ENCODE measurements at places on chromosomes 3 and 15. TPM values are rescaled to one million over a fixed set of nuclear protein-coding genes. Genes with fewer than 3 reads are reported as not detected.

GRCh38 chr3:125194061-125194848 lies 18.3 kb downstream of the SLC12A8 start:
- DNase-seq, result no peak

- no peak for DNase-seq
Observed at GRCh38 chr3:160811237-160811548, 55.2 kb downstream of the PPM1L start.

Gene DUOXA2
- not detected for total RNA-seq

Gene MAGI1
- total RNA-seq, result not detected

DNA sequence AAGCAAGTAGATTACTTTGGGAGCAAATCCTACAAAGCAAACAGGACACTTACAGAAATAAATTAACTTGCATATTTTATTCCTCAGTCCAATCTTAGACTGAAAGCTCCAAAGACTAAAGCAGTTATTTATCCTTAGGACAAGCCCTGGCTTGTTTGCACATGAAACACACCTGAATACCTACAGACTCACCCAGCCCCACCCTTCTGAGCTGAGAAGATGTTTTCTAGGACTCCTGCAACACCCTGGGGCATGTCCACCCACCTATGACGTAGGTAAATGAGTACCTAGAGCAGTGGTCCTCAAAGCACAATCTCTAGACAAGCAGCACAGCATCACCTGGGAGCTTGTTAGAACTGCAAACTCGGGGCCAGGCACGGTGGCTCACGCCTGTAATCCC lies 80.8 kb downstream of the ANXA2 start:
- no peak for DNase-seq

Gene PBRM1
- 47.6 TPM for total RNA-seq

- no peak for DNase-seq
Observed at GRCh38 chr15:64050281-64051092, 4.2 kb upstream of the DAPK2 start.

GRCh38 chr15:58458076-58458475 lies 26.3 kb downstream of the LIPC start:
- DNase-seq, result no peak

DNA sequence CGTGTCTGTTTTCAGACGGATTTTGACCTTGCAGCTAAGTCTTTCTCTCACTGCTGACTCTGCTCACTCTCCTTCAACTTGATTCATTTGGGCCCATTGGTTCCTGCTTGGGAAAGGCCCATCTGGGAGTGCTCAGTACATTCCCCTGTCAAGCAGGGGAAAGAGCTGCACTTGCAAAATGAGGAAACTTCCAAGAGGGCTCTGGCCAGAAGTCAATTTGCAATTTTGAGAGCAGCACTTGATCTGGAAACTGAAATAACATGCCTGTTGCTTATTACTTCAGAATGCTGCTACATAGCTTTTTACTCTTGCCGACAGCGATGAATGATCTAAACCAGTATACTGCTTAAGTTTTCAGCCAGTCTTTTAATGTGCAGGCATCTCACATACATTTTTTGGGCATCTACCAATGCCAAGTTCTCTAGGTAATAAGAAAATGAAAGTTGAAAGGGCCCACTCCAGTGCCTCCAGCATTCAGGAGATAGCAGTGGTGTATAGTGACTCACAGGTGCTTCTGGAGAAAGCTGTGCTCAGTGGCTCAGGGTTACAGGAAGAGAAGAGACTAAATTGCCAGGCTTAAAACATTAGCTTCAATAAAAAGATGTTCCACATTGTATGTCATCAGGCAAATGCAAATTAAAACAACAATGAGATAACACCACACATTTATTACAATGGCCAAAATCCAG lies 70.1 kb upstream of the RORA start:
- no peak for DNase-seq

GRCh38 chr15:34436956-34437442 lies 609 bp downstream of the GOLGA8A start:
- DNase-seq, result peak; percentile 28

DNA sequence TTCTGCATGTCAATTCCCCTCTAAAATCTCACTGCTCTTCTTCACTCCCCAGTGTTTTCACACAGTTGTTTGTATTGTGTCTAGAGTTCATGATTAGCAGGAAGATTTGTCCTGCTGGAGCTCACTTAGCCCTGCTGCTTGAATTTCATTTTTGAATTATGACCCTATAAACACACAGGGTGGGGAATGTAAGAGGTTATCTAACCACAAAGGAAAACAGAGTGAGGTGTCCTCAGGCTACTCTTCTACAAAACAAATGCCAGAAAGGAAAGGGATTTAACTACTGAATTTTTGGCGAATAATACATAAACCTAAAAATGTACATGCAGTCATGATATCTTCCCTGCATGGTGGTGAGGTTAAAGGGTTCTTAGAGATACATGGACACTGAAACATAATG lies 215.1 kb upstream of the CNTN4 start:
- DNase-seq, result no peak

Gene CTXN2
- not detected for total RNA-seq

GRCh38 chr3:72458375-72458774 lies 389.9 kb downstream of the SHQ1 start:
- no peak for DNase-seq

- no peak for DNase-seq
Observed at GRCh38 chr3:165744025-165744424, 93.2 kb downstream of the BCHE start.

- no peak for DNase-seq
Observed at GRCh38 chr3:13343601-13344000, 76.5 kb downstream of the NUP210 start.

DNA sequence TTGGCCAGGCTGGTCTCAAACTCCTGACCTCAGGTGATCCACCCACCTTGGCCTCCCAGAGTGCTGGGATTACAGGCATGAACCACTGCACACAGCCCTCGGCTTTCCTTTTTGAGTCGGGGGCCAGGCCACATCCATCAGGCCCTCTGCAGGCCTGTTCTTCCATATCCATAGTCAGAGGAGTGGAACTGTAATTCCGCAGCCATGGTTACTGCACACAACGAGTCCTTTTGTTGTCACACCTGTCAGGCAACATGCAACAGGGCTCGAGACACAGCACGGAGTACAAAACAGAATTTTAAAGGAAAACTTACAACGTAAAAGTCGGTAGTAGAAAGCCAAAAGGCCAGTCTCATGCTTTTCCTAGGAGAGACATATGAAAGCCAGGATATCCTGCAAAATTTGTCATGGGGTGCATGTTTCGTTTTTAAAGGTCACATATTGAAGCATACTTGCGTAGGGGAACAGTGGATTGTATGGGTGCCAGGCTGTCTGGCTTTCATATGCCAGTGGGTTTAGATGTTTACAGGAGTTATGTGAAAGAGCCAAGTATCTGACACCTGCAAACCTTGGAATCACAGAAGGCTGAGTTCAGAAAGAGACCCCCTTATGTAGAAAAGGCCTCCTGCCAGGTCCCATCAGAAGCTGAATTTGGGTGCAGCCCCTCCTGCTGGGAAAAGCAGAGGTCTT lies 63.2 kb upstream of the LPP start:
- DNase-seq, result no peak

DNA sequence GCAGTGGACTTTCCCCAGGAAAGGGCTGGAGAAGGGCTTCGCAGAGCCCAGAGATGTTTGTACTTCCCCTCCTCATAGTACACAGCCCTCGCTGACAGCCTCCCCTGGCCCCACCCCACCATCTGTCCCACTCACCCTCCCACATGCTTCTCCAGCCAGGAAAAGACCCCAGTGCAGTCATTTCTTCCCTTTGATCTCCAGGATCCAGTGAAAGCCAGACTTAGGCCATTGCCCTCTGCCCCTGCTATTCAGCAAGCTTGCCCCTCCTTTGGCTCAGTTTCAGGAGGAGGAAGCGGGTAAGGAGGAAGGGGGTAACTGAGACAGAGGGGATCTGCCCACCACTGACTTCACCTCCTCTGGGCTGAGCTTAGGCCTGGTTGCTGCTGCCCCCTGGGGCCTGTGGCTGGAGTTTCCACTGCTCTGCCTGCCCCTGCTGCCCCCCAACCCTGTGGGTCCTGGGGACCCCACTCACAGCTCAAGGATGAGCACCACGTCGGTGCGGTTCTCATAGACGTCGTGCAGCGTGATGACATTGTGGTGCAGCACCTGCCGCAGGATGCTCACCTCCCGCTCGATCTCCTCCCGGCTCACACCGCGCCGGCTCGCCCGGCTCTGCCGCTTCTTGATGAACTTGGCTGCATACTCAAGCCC lies 63.1 kb downstream of the DAPK2 start:
- no peak for DNase-seq

- no peak for DNase-seq
Observed at GRCh38 chr3:58066842-58067241, 58.6 kb downstream of the FLNB start.

- no peak for DNase-seq
Observed at GRCh38 chr15:44381236-44381635, 46.2 kb upstream of the CTDSPL2 start.

All from CD4-positive, alpha-beta T cell (primary cell).